Neural crest cell (in vitro differentiated cells): ENCODE measurements at places on chromosomes 4 and X. TPM values are rescaled to one million over a fixed set of nuclear protein-coding genes. Genes with fewer than 3 reads are reported as not detected.
A peak's percentile ranks its signal among the peaks of the same experiment; 100 is the strongest.

- DNase-seq = no peak
- no peaks in the 10 kb centered on the region for H3K4me1 ChIP-seq
- H3K27ac ChIP-seq = no peak overlapping the region
- H3K27me3 ChIP-seq = no peaks in the 10 kb centered on the region
These were observed 46.2 kb downstream of the PPEF1 start for GRCh38 chrX:18753631-18754030.

DNA sequence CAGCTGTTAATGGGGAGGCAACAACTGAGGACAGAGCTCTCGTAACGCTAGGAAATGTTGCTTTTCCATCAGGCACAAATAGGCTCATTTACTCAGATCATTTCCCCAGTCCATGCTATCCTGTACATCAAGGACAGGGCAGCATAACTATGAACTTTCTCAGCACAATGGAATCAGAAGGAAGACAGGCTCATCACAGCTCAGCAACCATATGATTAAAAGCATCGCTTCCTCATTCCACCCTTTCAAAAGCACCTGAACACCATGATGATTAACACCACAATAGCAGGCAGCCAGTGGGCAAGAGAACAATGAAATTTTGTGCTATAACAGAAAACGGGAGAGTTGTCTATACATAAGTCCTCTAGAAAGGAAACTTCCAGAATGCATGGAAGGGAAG lies 297.8 kb downstream of the ZNF674 start:
- H3K27ac ChIP-seq = no peak overlapping the region
- H3K4me1 ChIP-seq = peaks cover 12% of the 10 kb centered on the region
- no peaks in the 10 kb centered on the region for H3K27me3 ChIP-seq

- H3K27ac ChIP-seq = no peak overlapping the region
- no peaks in the 10 kb centered on the region for H3K4me1 ChIP-seq
- no peak overlapping the region for H3K4me3 ChIP-seq
- no peaks in the 10 kb centered on the region for H3K27me3 ChIP-seq
These were observed 360.7 kb downstream of the GPM6A start for GRCh38 chr4:175451238-175451965.

DNA sequence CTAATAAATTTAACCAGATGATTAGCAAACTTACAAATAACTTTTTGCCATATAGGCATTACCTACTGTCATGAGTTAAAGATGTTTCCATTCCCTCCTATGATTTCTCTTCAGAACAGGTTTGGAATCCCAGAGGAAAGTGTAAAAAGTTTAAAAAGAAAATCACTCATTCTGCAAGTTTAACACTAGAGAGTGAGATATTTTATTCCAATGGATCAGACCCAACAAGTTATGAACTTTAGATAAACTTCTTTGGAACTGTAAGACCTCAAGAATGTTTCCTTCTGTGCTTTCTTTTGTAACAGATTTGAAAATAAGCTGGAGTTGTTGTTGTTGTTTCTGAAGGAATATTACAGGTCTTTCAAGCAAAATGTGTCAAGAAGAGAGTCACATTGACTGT lies 51.6 kb downstream of the PPP3CA start:
- DNase-seq = no peak
- no peak overlapping the region for H3K27ac ChIP-seq
- H3K4me1 ChIP-seq = no peaks in the 10 kb centered on the region
- no peaks in the 10 kb centered on the region for H3K36me3 ChIP-seq
- H3K4me3 ChIP-seq = no peak overlapping the region

- H3K27ac ChIP-seq = no peak overlapping the region
- no peak overlapping the region for H3K4me3 ChIP-seq
- no peaks in the 10 kb centered on the region for H3K36me3 ChIP-seq
These were observed 837 bp downstream of the NAT8L start for GRCh38 chr4:2059726-2060602.

- no peaks in the 10 kb centered on the region for H3K36me3 ChIP-seq
- H3K4me3 ChIP-seq = no peak overlapping the region
- no peaks in the 10 kb centered on the region for H3K27me3 ChIP-seq
- H3K27ac ChIP-seq = no peak overlapping the region
These were observed 24.3 kb upstream of the CD38 start for GRCh38 chr4:15753786-15754185.

- DNase-seq = no peak
- H3K36me3 ChIP-seq = no peaks in the 10 kb centered on the region
These were observed 410.3 kb downstream of the CCSER1 start for GRCh38 chr4:90537491-90537890.

DNA sequence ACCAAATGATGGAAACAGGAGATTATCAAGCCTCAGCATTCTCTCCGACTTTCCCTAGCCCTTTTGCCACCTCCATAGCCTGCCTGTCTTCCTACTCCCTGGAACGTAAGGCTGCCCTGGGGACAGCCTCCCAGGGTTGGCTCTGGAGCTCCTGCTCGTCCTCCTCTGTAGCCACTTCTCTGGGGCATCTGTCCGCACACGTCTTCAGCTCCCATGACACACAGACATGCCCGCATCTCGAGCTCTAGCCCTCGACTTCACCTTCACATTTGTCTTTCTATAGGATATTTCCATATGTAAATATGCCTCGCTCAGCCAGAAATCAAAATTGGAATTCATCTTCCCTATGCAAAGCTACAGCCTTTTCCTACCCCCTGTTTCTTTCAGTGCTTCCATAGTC lies 67.7 kb downstream of the TSC22D3 start:
- no peaks in the 10 kb centered on the region for H3K27me3 ChIP-seq

DNA sequence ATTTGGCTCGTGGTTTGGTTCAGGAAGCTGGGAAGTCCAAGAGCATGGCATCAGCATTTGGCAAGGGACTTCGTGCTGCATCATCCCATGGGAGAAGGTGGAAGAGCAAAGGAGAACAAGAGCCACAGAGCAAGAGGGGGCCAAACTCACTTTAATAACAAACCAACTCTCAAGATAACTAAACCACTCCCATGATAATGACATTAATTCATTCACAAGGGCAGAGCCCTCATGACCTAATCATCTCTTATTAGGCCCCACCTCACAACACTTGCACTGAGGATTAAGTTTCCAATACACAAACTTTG lies 113.4 kb upstream of the ATXN3L start:
- peaks cover 18% of the 10 kb centered on the region for H3K4me1 ChIP-seq
- no peak for DNase-seq
- no peaks in the 10 kb centered on the region for H3K27me3 ChIP-seq
- H3K36me3 ChIP-seq = no peaks in the 10 kb centered on the region
- no peak overlapping the region for H3K27ac ChIP-seq
- H3K4me3 ChIP-seq = no peak overlapping the region

DNA sequence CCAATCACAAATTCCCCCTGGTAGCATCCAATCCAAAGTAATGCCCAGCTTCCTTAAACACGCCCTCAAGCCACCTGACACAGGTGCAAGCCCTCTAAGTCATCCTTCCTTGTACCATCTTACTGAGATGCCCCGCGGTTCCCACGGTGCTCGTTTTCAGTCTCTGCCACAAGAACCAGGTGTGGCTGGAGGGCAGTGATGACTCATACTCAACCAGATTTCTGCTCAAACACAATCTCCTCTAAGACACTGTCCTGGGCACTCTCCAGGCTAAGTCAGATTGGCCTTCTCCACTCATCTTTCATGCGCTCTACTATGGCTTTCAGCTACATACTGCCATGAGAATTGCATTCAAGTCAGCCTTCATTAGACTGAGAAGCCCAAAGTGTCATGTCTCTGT lies 3.5 kb downstream of the SH3KBP1 start:
- H3K27ac ChIP-seq = no peak overlapping the region
- peaks cover 4% of the 10 kb centered on the region for H3K36me3 ChIP-seq
- no peak overlapping the region for H3K4me3 ChIP-seq
- peaks cover 5% of the 10 kb centered on the region for H3K27me3 ChIP-seq
- H3K4me1 ChIP-seq = peaks cover 9% of the 10 kb centered on the region

- no peak overlapping the region for H3K4me3 ChIP-seq
- H3K36me3 ChIP-seq = no peaks in the 10 kb centered on the region
- H3K27ac ChIP-seq = no peak overlapping the region
These were observed 10.5 kb upstream of the EIF4E start for GRCh38 chr4:98939438-98939837.

DNA sequence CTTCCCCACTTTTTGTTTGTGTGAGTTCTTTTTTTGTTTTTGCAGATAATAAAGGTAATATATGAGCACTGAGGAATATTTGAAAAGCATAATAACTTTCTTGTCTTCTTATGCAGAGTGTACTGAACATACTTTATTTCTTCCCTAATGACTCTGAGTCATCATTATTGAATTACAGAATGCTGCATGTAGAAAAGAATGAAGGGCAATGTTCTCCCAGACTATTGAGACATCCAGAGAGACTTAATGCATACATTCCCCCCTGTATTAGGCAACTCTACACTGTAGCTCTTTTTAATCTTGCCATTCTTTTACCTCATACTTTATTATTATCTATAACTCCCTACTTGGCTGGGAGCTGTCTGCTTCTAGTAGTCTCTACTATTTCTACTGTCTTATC lies 240.5 kb upstream of the ANKRD50 start:
- no peak overlapping the region for H3K27ac ChIP-seq
- no peaks in the 10 kb centered on the region for H3K36me3 ChIP-seq
- H3K27me3 ChIP-seq = no peaks in the 10 kb centered on the region
- no peak overlapping the region for H3K4me3 ChIP-seq

GRCh38 chrX:44971674-44972073 lies 98.7 kb downstream of the KDM6A start:
- H3K27me3 ChIP-seq = no peaks in the 10 kb centered on the region
- no peak overlapping the region for H3K27ac ChIP-seq
- DNase-seq = no peak
- H3K4me3 ChIP-seq = no peak overlapping the region
- H3K36me3 ChIP-seq = peaks cover 35% of the 10 kb centered on the region
- no peaks in the 10 kb centered on the region for H3K4me1 ChIP-seq

- no peak overlapping the region for H3K4me3 ChIP-seq
- no peaks in the 10 kb centered on the region for H3K36me3 ChIP-seq
- no peak overlapping the region for H3K27ac ChIP-seq
- H3K4me1 ChIP-seq = peaks cover 9% of the 10 kb centered on the region
These were observed 44.8 kb upstream of the CBR4 start for GRCh38 chr4:169054879-169055278.

DNA sequence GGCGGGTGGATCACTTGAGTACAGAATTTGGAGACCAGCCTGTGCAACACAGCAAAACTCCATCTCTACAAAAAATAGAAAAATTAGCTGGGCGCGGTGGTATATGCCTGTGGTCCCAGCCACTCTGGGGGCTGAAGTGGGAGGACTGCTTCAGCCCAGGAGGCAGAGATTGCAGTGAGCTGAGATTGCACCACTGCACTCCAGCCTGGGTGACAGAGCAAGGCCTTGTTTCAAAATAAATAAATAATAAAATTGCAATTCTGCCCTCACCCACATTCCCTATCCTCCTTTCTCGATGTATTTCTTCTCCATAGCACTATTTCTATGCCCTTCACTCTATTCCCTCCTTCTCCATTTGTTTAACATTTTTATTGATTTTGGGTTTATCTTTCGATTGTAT lies 8.7 kb upstream of the SLAIN2 start:
- no peaks in the 10 kb centered on the region for H3K4me1 ChIP-seq
- H3K36me3 ChIP-seq = no peaks in the 10 kb centered on the region
- H3K27ac ChIP-seq = no peak overlapping the region
- no peaks in the 10 kb centered on the region for H3K27me3 ChIP-seq
- no peak overlapping the region for H3K4me3 ChIP-seq

DNA sequence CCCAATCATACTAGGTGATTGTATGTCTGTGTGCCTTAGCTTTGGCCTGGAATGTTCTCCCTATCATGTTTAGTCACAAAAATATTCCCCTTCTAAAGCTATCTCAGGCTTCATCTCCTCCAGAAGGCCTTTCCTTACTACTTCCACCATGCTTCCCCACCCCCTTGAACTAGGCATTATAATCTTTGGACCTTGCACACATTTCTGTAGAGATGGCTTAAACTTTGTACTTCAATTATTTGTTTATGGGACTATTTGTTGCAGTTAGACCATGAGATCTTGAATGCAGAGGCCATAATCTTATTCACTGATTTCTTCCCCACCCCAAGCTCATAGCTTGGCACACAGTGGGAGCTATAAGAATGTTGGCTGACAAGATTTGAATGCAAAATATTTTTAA lies 262.0 kb upstream of the EDA2R start:
- no peaks in the 10 kb centered on the region for H3K4me1 ChIP-seq
- H3K36me3 ChIP-seq = no peaks in the 10 kb centered on the region
- no peak for DNase-seq
- H3K27ac ChIP-seq = no peak overlapping the region

- H3K27ac ChIP-seq = no peak overlapping the region
- no peak overlapping the region for H3K4me3 ChIP-seq
- peaks cover 21% of the 10 kb centered on the region for H3K4me1 ChIP-seq
- H3K27me3 ChIP-seq = no peaks in the 10 kb centered on the region
- no peaks in the 10 kb centered on the region for H3K36me3 ChIP-seq
- no peak for DNase-seq
These were observed 34.2 kb upstream of the SH3D19 start for GRCh38 chr4:151359576-151359975.

DNA sequence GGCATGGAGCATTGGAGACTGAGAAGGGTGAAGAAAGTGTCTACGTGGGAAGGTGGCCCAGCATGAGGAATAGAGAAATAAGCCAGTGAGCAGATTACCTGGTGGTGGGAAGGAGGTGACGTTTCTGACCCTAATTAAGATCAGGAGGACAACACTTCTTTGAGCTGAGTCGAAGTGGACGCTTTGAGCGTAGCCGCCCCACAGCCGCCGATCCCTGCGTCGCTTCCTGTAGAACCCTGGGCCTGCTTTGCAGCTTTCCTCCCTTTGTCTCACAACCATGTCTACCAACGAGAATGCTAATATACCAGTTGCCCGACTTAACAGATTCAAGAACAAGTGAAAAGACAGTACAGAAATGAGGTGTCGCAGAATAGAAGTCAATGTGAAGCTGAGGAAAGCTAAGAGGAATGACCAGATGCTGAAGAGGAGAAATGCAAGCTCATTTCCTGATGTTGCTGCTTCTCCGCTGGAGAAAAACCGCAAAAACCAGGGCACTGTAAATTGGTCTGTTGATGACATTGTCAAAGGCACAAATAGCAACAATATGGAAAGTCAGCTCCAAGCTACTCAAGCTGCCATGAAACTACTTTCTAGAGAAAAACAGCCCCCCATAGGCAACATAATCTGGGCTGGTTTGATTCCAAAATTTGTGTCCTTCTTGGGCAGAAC lies 6.4 kb upstream of the ANTXR2 start:
- no peak overlapping the region for H3K27ac ChIP-seq
- H3K4me1 ChIP-seq = no peaks in the 10 kb centered on the region
- H3K36me3 ChIP-seq = no peaks in the 10 kb centered on the region
- DNase-seq = no peak
- H3K27me3 ChIP-seq = no peaks in the 10 kb centered on the region

- DNase-seq = no peak
- H3K4me1 ChIP-seq = no peaks in the 10 kb centered on the region
- no peaks in the 10 kb centered on the region for H3K27me3 ChIP-seq
- no peak overlapping the region for H3K27ac ChIP-seq
- H3K36me3 ChIP-seq = no peaks in the 10 kb centered on the region
These were observed 356.5 kb downstream of the CBLL2 start for GRCh38 chrX:22629105-22629725.

- peak overlapping the region; percentile 88 for H3K4me3 ChIP-seq
- peaks cover 7% of the 10 kb centered on the region for H3K36me3 ChIP-seq
- DNase-seq = peak; percentile 4
These were observed 81.5 kb upstream of the CD99 start for GRCh38 chrX:2609431-2610238.

Gene IL15
- total RNA-seq = not detected in 2 replicates

Gene HTRA3
- total RNA-seq = 3.4 and 3.7 TPM in 2 replicates

Gene HSD17B13
- not detected in 2 replicates for total RNA-seq

Gene SLC34A2
- total RNA-seq = not detected in 2 replicates

Gene PLXNA3
- 74.1 and 75.1 TPM in 2 replicates for total RNA-seq

Gene SLC4A4
- total RNA-seq = 3.9 and 4.0 TPM in 2 replicates

Gene PITX2
- total RNA-seq = 0.58 and 0.77 TPM in 2 replicates

Gene HS6ST2
- total RNA-seq = 13.9 and 14.2 TPM in 2 replicates

Gene AREG
- not detected in 2 replicates for total RNA-seq
